Endothelial cell (in vitro differentiated cells): ENCODE measurements at places on chromosomes 5 and 9.

DNA sequence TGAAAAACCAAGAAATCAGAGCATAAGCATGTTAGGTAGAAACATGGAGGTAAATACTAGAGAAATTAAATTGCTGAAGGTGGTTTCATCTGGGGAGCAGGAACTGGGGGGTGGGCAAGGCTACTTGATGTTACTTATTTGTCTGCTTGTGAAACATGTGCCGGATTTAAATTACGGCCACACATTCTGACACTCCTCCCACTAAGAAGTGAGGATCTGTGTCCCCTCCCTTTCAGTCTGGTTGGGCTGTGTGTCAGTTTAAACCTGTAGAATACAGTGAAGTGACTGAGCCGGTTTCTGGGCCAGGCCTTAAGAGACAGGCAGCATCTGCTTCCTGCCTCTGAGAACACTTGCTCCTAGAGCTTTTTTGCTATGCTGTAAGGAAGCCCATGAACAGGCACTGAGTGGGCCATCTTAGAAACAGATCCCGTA lies 2.3 kb upstream of the IARS1 start:
- H3K27ac ChIP-seq: no peak overlapping the region
- H3K4me1 ChIP-seq: peaks cover 29% of the 10 kb centered on the region
- peak; percentile 17 for DNase-seq
- H3K4me3 ChIP-seq: no peak overlapping the region

DNA sequence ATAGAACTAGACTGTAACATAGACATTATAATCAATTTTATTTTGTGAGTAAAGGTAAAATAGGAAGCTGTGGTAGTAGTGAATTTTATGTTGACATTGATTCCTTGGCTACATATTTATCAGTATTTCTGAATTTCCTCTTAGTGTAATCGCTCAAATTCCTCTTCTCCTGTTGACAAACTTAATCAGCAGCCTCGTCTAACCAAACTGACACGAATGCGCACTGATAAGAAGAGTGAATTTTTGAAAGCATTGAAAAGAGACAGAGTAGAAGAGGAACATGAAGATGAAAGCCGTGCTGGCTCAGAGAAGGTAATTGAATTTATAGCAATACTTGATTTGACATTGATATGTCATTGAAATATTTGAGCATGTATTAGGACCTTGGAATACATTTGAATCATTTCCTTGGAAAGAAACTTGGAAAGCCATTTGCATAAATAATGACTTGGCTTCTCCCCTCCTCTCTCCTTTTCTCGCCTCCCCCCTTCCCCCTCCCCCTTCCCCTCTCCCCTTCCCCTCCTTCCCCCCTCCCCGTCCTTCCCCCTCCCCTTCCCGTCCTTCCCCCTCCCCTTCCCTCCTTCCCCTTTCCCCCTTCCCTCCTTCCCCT lies 75.5 kb downstream of the GPBP1 start:
- H3K27me3 ChIP-seq: no peaks in the 10 kb centered on the region
- H3K4me3 ChIP-seq: no peak overlapping the region
- peaks cover 27% of the 10 kb centered on the region for H3K36me3 ChIP-seq
- DNase-seq: no peak
- H3K4me1 ChIP-seq: no peaks in the 10 kb centered on the region

DNA sequence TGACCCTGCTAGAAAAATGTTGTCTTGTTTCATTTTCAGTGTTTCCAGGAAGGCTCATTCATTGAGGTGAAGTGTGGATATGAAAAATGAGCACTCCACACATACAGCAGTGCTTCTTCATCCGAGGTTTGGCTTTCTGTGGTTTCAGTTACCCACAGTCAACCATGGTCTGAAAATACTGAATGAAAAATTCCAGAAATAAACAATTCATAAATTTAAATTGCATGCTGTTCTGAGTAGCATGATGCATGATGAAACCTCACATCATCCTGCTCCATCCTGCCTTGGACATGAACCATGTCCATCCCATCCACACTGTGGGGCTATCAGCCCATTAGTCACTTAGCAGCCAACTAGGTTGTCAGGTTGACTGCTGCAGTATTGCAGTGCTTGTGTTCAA lies 10.4 kb upstream of the SLC45A2 start:
- H3K4me1 ChIP-seq: peaks cover 3% of the 10 kb centered on the region
- no peak overlapping the region for H3K27ac ChIP-seq
- H3K36me3 ChIP-seq: peaks cover 8% of the 10 kb centered on the region

- no peaks in the 10 kb centered on the region for H3K4me1 ChIP-seq
- H3K4me3 ChIP-seq: no peak overlapping the region
- H3K27ac ChIP-seq: no peak overlapping the region
- no peaks in the 10 kb centered on the region for H3K36me3 ChIP-seq
- DNase-seq: no peak
- no peaks in the 10 kb centered on the region for H3K27me3 ChIP-seq
Observed at GRCh38 chr5:82100303-82101077, 128.7 kb downstream of the ATG10 start.

- no peak overlapping the region for H3K27ac ChIP-seq
- H3K4me1 ChIP-seq: no peaks in the 10 kb centered on the region
- DNase-seq: no peak
- H3K27me3 ChIP-seq: no peaks in the 10 kb centered on the region
Observed at GRCh38 chr5:126003309-126003708, 419.9 kb upstream of the GRAMD2B start.

DNA sequence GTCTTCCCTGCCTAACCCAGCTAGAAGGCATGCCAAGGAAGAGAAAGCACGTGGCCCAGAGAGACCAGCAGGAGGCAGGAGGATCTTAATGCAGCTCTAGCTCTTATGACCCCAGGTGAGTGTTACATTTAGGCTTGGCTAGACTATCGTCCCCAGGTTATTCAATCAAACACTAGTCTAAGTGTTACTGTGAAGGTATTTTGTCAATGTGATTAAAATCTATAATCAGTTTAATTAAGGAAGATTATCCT lies 483.7 kb downstream of the BNC2 start:
- no peak overlapping the region for H3K4me3 ChIP-seq
- DNase-seq: no peak
- peaks cover 2% of the 10 kb centered on the region for H3K27me3 ChIP-seq
- H3K36me3 ChIP-seq: no peaks in the 10 kb centered on the region
- H3K4me1 ChIP-seq: peaks cover 11% of the 10 kb centered on the region
